ENCODE measurements at places on chromosomes 5 and 9.

DNA sequence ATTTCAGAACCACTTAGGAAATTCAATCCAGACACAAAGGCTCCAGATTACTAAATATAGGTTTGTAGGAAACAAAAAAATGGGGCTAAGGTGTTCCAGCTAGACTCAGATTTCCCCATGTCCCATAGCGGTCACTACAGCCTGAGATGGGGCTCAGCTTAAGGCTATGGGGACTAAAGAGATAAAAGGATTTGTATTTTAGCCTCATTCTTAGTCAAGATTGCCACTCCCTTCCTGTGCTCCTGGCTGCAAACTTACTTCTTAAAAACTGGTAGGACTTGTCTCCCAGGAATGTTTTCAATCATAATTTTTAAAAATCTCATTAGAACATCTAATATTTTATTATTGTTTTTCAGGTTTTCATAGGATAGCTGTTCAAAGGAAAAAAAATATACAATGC is 253.8 kb upstream of the DAB2 start:
- no peak for DNase-seq

DNA sequence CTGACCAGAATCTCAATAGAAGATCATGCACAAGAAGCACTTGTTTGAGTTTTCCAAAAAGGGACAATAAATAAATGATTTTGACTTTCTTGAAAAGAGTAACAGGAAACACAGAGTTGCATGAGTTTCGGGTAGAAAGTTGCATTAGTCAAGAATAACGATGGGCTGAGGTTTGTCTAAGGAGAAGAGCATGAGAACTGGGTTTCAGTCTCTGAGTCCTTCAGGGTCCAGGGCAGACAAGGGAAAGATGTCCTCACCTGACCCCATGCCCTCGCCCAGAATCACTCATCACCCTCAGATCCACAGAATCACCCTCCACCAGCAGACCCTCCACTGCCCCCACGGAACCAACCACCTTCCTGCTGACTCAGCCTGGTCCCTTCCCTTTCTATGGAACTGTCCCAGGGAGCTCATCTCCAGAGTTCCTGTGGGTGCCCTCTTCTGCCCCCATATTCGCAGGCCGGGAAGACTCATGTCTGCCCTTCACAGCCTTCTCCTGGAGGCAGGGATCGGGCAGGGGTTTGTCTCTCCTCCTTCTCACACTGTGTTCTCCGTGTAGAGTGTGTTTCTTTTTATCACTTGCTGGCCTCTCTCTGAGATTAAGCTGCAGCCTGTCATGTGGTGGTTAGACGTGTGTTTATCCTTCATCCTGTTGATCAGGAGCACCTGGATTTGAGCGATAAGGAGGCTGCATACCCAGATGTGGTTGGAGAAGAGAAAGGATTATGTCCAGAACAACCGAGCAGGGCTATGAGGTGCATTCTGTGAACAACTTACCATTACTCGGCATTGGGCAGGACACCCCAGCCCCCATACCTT is 442.6 kb downstream of the MAT2B start:
- no peak for DNase-seq

GRCh38 chr5:172892713-172893112 is 58.7 kb downstream of the ERGIC1 start:
- no peak for DNase-seq

DNA sequence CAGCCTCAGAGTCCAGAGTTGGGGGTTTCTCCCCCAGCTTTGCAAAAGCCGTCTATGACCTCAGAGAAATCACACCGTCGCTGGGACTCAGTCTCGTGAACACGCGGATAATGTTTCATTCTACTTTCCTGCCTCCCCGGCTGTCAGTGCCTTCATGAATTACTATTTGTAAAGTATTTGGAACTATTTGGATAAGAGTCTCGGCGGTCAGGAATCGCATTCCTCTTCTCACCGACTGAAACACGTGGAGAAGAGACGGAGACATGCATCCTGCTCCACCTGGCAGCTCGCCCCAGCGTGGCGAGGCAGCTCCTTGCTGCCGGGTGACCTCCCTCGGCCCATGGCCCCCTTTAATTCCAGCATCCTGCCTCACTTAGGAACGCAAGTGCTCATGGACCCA is 23.9 kb downstream of the IRX2 start:
- no peak for DNase-seq

- no peak for DNase-seq
These were observed 189.4 kb downstream of the MAPKAP1 start for GRCh38 chr9:125517577-125517976.

DNA sequence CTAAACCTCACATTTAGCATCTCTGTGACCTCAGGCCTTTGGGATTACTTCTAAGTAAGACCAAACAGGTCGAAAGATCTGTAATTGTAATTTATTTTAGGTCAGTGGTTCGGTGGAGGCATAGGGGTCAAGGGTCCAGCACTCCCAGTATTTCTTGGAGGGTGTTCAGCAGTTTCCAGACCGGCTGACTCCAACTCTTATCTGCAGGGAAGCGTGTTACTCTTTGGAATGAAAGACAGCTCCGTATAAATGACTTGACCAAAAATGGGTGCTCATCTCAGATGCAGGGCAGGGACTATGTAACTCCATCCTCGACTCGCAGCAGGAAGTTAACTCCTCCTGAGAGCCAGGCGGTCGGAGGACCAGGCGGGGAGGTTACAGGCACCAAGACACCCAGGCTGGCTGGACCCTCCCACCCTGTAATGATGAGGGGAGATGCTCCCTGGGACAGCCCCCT is 620 bp upstream of the VPS13A start:
- no peak for DNase-seq

- peak; percentile 36 for DNase-seq
These were observed at the start of gene PCDHB12 for GRCh38 chr5:141208478-141208877. TSS of gene PCDHB12 (plus strand) at chr5:141208719. CDS start at chr5:141208908, 189 bp downstream.

- DNase-seq, result no peak
These were observed 72.3 kb downstream of the DAP start for GRCh38 chr5:10688651-10689171.

DNA sequence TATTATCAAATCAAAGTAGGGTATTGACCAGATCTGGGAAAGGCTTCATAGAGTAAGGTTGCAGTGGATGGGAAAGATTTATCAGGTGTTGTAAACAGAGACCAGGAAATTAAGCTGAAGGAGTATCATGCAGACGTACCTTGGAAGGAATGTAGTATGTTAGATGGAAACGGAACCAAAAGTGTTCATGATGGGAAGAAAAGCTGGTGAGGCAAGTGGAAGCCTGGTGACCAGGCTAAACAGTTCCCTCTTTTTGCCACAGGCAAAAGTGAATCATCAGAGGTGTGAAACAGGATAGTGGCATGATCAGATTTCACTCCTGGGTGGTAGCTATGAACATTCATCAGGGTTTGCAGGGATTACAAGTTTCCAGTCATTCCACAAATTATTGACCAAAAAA is 780.1 kb upstream of the DMAC1 start:
- DNase-seq, result no peak

DNA sequence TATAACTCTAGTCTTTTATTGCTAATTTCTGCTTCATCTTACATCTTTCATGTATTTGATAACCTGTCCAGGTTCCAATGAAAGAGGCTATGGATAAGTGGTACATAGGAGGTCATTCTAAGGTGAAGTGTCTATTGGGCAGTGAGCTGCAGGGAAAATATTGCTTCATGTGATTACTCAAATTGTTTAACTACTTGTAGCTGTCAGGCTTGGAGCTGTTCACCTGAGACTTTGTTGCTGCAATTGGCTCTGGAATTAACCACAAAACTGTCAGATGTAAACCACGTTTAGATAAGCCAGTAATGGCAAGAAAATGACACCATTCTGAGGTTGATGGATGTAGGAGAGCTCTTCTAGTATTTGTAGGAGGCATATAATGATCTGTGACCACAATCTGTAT is 26.0 kb downstream of the ADAMTSL1 start:
- DNase-seq, result no peak

DNA sequence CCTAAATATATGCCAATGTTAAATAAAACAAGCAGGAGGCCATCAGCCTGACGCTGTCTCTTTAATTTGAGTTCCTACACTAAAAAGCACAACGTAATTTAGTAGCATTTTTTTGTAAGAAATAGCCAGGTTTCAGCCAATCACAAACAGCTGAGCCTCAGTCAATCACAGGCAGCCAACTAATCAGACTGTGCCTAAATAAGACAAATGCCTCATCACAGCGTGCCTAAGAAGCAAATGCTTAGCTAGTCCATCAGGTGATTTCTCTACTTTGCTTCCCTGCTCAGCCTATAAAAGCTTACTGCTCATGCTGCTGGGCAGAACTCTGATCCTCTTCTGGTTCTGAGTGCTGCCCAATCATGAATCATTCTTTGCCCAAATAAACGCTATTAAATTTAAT is 38.3 kb upstream of the RORB start:
- DNase-seq, result no peak

GRCh38 chr5:9094582-9094981 is 451.3 kb downstream of the SEMA5A start:
- DNase-seq, result no peak

DNA sequence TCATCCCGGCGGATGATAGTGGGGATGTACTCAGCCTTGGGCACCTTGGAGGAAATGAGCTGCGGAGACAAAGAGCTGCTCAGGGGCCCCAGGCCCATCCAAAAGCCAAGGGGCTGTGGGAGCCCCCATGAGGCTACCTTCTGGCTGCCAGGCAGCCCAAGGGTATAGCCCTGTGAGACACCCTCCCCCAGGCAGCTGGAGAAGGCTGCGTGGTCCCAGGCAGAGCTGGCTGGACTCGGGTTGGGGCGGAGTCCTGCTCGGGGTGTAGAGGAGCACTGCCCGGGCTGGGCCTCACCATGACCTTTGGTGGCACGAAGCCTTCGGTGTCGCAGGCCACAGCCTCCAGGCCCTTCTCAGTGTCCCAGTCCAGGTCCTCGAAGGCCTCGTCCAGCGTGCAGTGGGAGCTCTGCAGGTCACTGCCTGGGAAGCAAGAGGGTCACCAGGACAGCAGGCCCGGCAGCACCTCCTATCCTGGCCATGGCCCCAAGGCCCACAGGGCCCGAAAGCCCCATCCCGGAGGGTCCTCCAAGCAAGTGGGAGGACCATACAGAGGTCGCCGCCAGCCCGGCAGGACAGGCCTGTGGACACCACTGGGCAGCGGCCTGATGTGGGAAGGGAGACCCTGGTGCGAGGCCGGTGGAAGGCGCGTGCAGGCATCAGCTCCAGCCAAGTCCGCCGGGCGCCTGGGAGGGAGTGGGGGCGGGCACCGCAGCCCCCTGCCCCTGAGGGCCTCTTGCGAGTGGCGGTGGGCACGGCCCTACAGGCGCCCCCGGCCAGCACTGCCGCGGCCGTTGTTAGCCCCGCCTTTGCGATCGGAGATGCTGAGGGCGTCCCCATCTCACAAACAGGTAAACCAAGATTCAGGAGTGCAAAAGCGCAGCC is 6.1 kb downstream of the NSMF start:
- no peak for DNase-seq

DNA sequence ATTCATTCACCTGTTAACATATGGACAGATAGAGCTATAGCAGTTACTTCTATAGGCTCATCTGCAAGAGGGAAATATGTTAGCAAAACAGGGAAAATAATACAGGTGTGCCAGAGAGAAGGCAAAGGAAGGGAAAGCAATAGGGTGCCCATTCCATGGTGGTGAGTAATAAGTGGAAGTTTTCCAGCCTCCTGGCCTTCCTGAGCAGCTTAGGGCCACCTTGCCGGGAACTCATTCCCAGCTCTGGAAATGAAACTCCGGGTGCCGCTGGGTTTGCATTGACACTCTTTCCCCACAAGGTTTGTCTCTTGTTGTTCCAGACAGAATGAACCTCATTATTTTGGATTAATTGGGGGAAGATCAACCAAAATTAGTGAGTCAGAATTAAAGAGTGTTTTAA is 58.4 kb downstream of the SLC1A3 start:
- no peak for DNase-seq

- no peak for DNase-seq
These were observed 129.2 kb downstream of the LIFR start for GRCh38 chr5:38426986-38427950.

DNA sequence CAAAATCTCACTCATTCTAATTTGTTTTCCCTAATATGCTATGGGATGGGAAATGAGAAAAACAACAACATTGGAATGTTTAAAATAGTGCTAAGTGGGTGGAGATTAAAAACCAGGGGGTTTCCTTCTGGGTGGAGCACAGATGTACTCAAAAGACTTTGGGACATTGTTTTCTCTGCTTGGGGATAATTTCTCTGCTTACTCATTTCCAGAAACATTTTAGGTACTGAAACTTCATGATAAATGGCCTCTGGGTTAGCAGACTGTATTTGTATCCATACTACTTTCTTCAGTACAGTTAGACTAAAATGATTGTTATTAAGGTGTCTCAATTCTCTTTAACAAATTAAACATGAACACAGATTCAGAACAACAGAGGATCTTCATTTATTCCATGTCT is 17.4 kb downstream of the ELOVL7 start:
- no peak for DNase-seq

DNA sequence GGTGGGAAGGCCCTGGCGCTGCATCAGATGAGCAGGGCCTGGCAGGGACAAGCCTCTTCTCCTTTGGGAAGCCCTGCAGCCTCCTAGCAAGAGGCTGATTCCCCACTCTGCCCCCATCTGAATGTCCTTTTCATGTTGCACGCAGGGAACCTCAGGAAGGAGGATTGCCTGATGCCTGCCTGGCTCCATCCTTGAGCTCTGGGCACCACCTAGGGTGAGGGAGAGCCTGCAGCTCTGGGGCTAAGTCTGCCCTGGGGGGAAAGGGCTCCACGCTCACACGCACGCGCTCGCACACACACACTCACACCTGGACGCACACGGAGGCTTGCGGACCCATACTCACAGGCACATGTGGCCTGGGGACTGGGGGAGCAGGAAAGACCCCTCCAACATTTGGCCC is 86.6 kb downstream of the LMX1B start:
- no peak for DNase-seq

DNA sequence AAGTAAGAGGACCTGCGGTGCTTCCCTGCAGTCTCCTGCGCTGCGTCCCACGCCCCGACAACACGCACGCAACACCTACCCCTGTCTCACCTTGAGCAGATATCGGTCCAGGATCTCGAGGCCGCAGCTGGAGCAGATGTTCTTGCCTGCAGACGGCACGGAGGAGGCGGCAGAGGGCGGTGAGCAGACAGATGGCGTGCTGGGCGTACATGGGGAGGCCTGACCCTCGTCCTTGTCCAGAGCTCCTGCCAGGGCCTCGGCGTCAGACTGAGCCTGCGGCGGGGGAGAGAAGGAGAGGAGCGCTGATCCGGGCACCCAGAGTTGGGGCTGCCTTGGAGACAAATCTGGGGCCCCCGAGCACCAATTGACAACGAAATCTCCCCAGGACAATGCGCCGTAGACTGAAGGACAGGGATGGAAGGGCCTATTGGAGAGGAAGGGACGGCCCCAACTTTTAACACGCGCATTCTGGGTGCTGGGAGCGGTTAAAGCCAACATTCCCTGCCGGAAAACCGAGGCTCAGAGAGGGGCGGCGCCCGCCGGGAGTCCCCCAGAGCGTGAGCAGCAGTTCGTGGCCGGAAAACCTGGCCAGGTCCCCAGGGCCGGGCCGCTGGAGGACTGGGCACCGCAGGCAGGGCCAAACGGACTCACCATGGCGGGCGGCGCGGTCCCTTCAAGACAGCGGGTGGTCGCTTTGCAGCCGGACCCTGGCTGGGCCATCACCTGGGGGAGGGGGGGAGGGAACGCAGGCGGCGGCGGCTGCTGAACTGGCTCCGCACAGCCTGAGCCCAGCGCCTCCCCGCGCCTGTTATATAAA is 1.8 kb downstream of the LHX6 start:
- peak; percentile 61 for DNase-seq

GRCh38 chr9:21415493-21416267 is 6.8 kb downstream of the IFNA8 start:
- DNase-seq, result no peak

GRCh38 chr5:167793700-167794099 is 497.7 kb upstream of the WWC1 start:
- no peak for DNase-seq

Measured in eye (tissue), 1 donor.